ENCODE measurements at places on chromosomes 7 and 10.

GRCh38 chr10:127974911-127975310, 68.0 kb downstream of the PTPRE start:
- DNase-seq, result no peak

DNA sequence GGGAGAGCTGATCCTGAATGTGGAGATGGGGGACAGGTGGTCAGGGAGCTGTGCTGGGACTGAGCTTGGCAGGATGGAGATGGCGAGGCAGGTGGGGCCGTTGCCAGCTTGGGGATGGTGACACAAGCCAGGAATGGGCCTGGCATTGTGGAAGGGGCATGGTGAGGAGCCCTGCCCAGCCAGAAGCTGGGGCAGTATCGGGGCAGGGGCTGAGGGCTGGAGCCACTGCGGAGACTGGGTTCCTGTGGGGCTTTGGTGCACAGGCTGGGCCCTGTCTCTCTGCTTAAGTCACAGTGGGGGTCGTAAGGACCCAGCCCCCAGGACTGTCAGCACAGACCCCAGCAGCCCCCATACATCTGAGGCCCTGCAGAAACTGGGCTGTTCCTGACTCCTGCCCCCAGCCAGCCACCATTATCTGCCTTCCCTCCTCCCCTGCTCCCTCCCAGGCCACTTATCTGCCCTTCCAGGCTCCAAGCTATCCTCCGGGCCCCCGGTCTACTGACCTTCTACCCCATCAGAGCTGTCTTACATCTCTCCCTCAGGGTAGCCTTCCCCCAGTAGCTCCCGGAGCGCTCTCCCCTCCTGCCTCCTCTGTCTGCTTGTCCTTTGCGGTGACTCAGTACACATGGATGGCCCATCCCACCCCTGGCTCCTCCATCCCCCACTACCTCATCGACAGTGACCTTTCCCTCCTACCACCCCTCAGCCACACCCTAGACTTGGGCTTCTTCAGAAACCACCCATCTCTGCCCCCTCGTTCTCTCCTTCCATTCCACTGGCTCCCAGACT, 44.2 kb downstream of the PPIF start:
- no peak for DNase-seq

GRCh38 chr10:98460837-98461499, 14.2 kb upstream of the HPS1 start:
- DNase-seq, result peak; percentile 78

- no peak for DNase-seq
Measured at GRCh38 chr7:16463520-16463919, 2.0 kb downstream of the SOSTDC1 start.

DNA sequence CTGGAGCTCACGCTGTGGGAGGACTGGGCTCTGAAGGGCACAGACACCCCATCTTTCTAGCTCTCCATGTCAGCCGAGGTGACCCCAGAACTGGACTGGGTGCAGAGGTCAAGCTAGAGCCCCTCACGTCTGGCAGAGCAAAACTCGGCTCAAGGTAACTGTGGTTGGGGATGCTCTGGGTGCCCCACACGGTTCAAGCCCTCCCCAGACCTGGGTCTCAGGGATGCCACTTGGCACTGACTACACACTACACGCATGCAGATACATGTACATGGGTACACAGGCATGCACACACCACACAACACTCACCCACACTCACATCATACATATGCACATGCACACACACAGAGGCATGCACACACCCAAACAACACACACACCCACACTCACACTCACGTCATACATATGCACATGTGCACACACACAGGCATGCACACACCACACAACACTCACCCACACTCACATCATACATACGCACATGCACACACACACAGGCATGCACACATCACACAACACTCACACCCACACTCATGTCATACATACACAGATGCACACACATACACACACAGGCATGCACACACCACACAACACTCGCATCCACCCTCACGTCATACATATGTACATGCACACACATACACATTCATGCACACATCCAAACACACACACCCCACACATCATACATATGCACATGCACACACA, 219.3 kb downstream of the DNAJB6 start:
- DNase-seq, result no peak

DNA sequence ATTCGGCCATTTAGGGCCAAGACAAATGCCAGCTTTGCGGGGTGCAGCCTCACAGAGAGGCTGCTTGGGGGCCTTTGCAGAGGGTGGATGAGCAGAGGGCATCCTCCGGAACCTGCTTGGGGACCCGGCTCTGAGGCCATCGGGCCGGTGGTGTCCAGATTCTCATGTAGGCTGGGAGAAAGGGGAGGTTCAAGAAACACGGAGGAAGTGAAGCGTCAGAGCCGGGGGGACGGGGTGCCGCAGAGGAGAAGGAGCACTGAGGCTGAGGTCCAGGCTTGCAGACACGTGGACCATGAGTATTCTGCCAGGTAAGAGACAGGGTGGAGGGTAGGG, 150.7 kb upstream of the SHH start:
- no peak for DNase-seq

GRCh38 chr7:55413442-55413841, 48.3 kb downstream of the LANCL2 start:
- DNase-seq, result no peak

- no peak for DNase-seq
Measured at GRCh38 chr7:25656071-25656470, 427.8 kb upstream of the NPVF start.

GRCh38 chr7:37255327-37255944, 193.2 kb downstream of the ELMO1 start:
- DNase-seq, result no peak

- no peak for DNase-seq
Measured at GRCh38 chr7:28528899-28529298, 116.6 kb downstream of the CREB5 start.

GRCh38 chr7:37446371-37446770, 2.3 kb downstream of the ELMO1 start:
- no peak for DNase-seq

- no peak for DNase-seq
Measured at GRCh38 chr10:21265622-21266021, 259.9 kb downstream of the SKIDA1 start.

DNA sequence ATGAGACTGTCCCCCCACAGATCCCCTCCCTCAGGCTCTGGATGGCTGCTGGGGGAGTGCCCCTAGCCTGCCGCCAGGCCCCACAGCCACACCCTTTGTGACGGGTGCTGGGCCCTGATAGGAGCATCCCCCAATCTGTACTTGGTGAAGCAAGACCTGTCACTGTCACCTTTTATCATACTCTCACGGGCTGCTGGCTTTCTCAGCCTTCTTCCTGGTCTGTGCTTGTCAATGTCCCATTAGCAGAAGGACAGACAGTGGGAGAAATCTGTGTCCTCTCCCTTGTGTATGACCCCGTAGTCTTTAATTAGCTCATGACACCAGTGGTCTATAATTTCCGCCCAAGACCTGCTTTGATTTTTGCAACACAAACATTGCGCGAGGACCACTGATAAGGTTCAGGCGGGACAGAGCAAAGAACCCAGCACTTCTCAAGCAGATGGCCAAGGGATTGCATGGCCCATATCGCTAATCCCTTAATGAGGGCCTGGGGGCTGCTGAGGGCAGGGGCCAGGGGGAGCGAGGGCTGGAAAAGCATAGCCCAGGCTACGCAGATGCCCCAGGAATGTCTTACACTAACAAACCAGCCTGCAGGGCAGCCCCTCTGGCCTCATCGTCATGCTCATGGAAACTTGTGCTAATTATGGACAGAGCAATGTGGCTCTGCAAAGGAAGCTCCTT, 127.8 kb downstream of the PTPN20 start:
- no peak for DNase-seq

DNA sequence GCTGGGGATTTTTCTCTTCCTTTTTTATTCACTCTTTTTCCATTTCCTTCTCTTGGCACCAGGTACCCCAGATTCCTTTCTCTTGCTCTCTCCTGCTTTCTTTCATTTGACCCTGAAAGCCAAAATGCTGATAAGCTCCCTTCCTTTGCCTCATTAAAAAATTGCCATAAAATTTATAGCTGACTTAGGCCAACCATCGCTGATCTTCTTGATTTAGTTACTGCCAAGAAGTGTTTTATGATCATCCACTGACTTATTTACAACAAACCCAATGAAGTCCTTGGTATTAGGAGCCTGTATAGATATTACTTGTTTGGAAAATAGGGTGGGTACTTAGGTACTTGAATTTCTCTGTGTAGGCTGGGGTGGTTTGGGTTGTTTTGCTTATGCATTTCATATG, 173.2 kb upstream of the PHYHIPL start:
- no peak for DNase-seq

DNA sequence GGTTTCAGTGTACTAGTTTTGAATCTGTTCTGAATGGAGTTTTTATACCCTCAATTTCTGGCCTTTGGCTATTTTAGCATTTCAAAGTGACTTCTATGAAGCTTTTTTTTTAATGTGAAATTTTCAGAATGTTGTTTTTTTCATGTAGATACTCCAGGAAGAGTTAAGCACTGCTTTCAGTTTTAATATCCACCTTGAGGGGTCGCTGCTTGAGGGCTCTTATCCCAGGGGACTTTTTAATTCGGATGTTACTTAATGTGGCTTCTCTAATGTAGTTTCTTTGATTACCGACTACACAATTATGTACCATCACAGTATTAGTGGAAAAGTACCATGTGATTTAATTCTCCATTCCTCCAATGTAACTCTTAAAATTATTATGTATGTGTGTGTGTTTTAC, 5.2 kb downstream of the IFIT5 start:
- no peak for DNase-seq

GRCh38 chr7:74033372-74034311, 5.7 kb downstream of the ELN start:
- DNase-seq, result no peak

DNA sequence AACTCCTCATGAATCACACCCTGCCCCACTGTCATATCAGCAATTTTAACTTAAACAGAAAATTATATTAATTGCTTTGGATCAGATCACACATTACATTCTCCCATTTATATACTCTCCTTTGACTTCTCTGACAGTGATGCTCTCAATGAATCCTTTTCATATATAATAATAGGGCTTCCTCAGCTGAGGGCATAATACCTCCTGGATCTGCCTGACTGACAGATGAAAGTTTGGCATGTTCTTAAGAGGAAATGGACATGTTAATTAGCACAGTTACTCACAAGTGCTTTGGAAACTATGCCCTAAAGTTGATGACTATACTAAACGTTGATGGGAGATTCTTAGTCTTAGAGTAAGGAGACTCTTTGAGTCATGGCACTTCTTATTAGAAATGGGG, 478.2 kb upstream of the LRRN3 start:
- no peak for DNase-seq

DNA sequence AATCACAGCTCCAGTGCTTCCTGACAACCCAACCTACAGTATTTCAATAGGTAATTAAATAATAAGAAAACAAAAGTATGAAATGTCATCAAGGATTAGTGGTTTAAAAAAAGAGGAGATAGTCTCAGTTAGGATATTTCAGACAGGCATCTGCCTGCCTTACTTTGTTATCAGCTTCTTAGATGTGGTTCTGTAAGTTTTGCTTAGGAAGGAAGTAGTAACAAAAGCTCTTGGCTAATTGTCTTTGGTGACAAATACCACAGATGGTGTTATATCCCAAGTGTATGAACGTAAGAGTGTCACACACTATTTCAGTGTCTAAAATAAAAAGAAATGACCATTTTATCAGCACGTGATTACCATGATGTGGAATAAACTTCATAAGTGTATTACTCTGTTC, 9.8 kb upstream of the ACTA2 start:
- DNase-seq, result no peak

GRCh38 chr10:84267503-84268126, 22.8 kb downstream of the RGR start:
- peak; percentile 47 for DNase-seq

- no peak for DNase-seq
Measured at GRCh38 chr7:129703751-129704150, 92.2 kb downstream of the NRF1 start.

- no peak for DNase-seq
Measured at GRCh38 chr10:308572-309085, 173.4 kb downstream of the ZMYND11 start.

DNA sequence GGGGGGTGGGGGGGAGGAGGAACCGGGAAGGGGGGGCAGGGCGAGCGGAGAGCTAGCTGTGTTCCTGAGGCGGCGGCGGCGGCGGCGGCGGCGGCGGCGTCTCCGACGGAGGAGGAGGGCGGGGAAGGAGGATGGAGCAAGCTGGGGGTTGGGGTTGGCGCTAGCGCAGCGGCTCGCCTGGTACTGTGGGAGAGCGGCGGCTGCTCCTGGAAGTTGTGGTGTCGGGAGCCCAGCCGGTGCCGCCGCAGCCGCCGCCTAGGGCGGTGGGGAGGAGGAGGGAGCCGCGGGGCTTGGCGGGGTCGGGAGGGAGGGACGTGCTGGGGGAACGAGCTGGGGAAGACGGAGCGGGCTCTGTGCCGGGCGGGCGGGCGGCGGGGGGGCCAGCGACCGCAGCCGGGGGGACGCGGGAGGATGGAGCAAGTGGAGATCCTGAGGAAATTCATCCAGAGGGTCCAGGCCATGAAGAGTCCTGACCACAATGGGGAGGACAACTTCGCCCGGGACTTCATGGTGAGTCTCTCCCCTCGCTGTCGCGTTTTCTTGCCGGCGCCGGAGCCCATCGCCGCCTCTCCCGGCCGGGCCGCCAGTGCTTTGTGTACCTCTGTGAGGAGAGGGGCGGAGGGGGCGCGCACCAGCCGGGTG, at the start of gene PTPN12:
Gene PTPN12, plus strand, starts transcription at position 160 of the 642 bp plus-strand sequence. Its CDS starts 252 bp downstream, at position 412.
- no peak for DNase-seq

GRCh38 chr7:18020138-18020715, 7.4 kb downstream of the PRPS1L1 start:
- DNase-seq, result no peak

- no peak for DNase-seq
Measured at GRCh38 chr7:26398756-26399509, 107.3 kb downstream of the SNX10 start.

GRCh38 chr10:96281444-96282029, 10.2 kb upstream of the BLNK start:
- no peak for DNase-seq

DNA sequence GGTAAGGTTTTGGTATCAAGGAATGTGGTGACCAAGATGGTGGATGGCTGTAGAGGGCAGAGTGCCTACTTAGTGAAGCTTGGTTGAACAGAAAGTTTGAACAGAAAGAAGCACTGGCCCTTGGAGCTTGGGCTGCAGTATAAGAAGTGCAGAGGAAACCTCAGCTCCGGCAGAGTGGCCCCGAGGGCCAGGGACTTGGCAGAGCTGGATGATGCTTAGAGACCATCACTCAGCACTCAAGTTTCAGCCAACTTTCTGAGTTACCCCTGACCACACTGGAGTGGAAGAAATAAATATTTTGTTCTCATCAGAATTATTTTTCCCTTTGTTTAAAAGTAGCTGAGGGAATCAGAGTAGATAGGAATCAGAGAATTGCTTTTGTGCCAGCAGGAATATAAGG, 336.7 kb downstream of the C7orf25 start:
- no peak for DNase-seq

GRCh38 chr7:154255324-154255723, 203.1 kb downstream of the DPP6 start:
- DNase-seq, result no peak

GRCh38 chr7:121473645-121474300, 77.7 kb upstream of the FAM3C start:
- no peak for DNase-seq

DNA sequence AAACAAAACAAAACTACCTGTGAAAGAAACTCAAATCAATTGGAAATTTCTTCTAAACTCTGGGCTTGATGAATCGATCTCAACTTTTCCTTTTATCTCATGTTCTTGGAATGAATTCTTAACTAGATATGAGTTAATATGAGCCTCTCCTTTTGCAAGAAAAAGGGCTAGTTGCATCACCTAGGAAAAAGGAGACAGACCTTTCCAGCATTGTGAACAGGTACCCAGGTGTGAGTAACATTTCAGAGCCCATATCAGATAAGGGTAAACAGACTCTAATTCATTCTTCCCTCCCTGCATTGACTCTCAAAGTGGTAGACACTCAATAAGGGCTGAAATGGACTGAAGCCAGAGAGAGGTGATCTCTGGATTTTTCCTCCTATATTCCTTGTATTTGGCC, 103.8 kb upstream of the AGR3 start:
- DNase-seq, result no peak
